Globus pallidus (tissue), 1 donor: ENCODE measurements at places on chromosomes 7 and 10.
A peak's percentile ranks its signal among the peaks of the same experiment; 100 is the strongest.

- DNase-seq = no peak
Observed at GRCh38 chr7:50610521-50611277, 45.5 kb upstream of the DDC start.

GRCh38 chr10:5655121-5655520 lies 11.3 kb downstream of the ASB13 start:
- DNase-seq = no peak

- no peak for DNase-seq
Observed at GRCh38 chr10:22742678-22743077, 28.3 kb upstream of the PIP4K2A start.

DNA sequence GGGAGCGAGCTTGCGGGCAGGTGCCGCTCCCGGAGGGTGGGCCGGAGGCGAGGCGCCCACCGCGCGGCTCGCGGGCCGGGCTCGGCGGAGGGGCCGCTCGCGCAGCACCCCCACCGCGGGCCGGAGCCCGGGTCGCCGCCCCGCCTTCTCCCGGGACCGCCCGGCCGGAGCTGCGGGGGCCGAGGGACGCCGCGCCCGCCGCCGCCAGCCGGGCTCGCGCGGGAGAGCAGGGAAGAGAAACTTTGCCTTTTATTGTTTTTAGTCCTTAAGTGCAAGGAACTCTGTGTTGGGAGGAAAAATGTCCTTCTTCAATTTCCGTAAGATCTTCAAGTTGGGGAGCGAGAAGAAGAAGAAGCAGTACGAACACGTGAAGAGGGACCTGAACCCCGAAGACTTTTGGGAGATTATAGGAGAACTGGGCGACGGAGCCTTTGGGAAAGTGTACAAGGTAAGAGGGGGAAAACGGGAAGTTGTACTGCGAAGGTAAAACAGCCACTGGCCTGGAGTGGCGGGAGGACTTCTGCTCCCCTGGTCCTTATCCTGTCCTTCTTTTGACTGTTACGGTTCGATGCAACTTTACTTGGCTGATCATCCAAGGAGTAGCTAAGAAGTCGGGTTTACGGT lies 620 bp downstream of the SLK start:
- peak; percentile 55 for DNase-seq

DNA sequence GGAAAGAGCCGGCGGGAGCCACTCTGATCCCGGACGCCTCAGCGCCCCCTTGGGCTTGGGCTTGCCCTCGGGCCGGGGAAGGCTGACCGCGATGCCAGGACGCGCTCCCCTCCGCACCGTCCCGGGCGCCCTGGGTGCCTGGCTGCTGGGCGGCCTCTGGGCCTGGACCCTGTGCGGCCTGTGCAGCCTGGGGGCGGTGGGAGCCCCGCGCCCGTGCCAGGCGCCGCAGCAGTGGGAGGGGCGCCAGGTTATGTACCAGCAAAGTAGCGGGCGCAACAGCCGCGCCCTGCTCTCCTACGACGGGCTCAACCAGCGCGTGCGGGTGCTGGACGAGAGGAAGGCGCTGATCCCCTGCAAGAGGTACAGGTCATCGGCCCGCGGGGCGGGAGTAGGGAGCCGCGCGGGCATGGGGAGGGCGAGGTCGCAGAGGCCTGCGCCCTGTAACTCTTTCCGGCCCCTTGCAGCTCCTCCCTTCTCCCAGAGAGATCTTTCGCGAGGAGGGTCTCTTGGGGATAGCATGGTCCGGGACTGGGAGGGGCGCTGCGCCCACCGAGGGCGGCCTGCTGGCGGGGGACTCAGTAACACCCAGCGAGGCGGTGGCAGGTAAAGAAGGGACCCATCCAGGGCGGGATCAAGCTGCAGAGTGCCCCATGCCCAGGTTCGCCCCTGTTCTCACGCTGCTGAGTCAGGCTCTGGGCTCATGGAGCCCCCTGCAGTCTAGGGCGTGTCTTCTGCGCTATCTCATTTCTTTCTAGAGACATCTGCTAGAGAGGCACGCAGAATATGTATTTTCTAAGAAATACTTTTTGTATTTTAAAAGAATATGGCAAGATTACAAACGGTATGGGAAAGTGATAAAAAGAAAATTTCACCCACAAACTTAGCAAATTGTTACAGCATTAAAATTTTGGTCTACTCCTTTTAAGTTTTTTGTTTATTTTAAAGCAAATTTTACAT lies 687 bp downstream of the EPDR1 start:
- no peak for DNase-seq

DNA sequence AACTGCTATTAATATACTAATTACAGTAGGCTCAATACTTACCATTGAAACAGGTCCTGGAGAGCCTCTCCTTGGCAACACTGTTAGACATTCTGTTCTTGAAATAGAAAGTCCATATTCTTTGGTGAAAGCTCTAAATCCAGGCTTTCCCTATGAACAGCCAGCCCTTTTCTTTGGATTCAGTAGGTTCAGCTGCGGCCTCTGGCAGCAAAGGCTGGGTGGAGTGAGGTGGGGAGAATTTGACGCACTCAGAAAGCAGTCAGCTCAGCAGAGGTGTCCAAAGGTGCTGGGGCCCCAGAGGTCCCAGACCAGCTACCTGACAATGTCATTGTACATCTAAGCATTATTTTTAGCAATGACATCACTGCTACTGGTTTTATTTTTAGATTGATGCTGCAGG lies 146.1 kb downstream of the GRK5 start:
- no peak for DNase-seq

DNA sequence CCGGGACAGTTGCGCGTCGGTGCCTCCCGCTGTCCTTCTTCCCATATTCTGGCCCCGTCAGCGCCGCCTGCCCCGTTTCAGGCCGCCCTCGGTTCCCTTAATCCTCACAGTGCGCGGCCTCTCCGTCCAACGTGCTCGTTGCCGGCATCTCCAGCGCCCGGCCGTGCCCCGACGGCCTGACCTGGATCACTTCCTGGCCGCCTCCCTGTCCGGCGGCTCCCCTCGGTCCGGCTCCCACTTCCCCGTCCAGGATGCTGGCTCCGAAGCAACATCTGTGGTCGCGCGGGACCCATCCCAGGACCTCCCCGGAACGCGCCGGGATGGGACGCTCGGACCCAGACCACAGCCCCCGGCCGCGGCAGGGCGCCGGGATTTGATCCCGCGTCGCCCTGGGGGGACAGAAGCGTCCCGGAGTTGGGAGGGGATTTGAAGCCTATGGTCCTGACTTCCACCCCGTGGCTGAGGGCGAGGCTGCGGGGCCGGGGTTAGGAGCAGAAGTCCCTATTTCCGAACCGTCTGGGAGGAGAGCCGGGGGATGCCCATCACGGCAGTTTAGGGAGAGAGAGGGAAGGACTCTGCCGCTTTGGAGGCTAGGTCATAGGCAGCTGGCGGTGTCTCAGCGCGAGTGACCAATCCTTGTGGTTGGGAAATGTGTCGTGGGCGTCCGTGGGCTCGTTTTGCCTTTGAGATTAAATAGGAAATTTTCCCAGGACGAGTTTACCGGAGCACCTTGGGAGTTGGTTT lies 53.8 kb downstream of the KCTD7 start:
- no peak for DNase-seq

GRCh38 chr7:117750612-117751563 lies 122.4 kb downstream of the CTTNBP2 start:
- DNase-seq = peak; percentile 90

GRCh38 chr10:83673316-83673715 lies 466.0 kb upstream of the GHITM start:
- DNase-seq = no peak

GRCh38 chr7:128915271-128915819 lies 4.8 kb upstream of the KCP start:
- DNase-seq = no peak

GRCh38 chr7:151133986-151134742 lies 33.3 kb downstream of the GBX1 start:
- DNase-seq = no peak

- DNase-seq = no peak
Observed at GRCh38 chr10:8691498-8692017, 637.1 kb downstream of the GATA3 start.

GRCh38 chr10:30228417-30229036 lies 120.6 kb downstream of the MTPAP start:
- no peak for DNase-seq

- no peak for DNase-seq
Observed at GRCh38 chr7:96676919-96677318, 32.7 kb downstream of the SEM1 start.

DNA sequence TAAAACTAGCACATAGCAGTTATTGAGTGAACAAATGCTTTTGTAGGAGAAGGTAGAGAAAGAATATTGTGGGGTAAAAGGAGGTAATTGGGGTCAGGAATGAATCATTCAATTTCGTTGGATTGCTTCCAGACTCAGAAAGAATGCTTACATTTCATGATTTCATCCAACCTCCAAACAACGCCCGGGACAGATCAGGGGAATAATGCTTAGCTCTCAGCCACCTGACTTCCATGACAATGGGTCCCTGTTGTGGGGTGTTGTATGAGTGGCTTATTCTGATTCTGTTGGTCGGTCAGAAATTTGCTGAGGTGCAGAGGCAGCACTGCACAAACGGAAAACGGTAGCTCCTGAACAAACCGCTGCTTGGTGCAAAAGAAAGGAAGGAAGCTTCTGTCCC lies 24.0 kb upstream of the INPP5F start:
- DNase-seq = no peak

- no peak for DNase-seq
Observed at GRCh38 chr7:151687523-151688235, 168.0 kb upstream of the RHEB start.

DNA sequence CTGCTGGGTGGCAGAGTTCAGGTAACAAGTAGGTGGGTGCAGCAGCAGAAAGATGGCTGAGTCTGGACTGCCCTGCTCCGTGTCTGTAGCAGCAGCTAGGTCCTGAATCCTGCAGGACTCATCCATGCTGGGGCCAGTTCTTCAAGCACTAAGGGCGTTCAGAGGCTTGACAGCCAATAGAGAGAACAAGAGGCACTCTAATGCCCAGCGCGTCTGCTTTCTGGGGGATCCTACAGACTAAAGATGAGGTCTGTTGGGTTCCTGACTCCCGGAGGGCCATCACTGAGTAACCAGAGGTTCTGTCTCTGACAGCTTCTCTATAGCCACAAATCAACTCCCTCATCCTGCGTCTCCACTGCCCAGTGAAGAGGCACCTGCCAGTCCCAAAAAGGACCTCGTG lies 125.5 kb downstream of the PTPN20 start:
- DNase-seq = no peak

DNA sequence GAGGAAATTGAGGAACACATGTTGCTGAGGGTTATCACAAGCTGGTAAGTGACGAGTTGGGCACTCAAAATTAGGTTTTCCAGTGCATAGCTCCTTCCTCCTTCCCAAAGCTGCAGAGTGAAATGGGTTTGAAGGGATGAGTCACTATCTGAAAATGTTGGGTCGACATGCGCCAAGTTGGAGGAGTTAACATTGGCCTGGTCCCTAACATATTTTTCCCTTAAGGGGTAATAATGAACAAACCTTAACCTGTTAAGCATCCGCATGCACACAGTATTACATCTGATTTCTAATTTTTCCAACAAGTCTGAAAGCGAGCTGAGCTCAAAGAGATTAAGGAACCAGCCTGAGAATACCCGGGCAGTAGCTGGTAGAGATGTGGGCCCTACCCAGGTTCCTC lies 20.7 kb upstream of the TECTB start:
- DNase-seq = no peak

GRCh38 chr10:73344269-73344668 lies 14.4 kb downstream of the CFAP70 start:
- DNase-seq = no peak

GRCh38 chr7:97021747-97022490 lies 2.7 kb downstream of the DLX5 start:
- no peak for DNase-seq

DNA sequence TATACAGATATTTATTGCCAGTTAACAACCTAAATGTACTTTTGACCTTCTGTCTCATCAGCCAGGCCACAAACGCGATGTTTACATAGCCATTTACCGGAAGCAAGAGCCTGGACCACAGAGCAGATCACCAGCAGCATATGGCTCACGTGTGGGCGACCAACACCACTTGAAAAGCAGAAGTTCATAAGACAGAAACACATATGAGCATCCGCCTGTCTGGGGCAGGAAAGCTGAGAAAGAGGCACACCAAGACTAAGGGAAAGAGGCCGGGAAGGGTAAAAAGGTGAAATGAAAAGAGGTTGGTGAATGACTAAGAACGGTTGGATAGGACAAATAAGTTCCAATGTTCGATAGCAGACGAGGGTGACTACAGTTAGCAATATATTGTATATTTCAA lies 1.3 kb downstream of the ABCB1 start:
- DNase-seq = no peak

GRCh38 chr10:13847201-13847631 lies 260.5 kb downstream of the PRPF18 start:
- DNase-seq = no peak

DNA sequence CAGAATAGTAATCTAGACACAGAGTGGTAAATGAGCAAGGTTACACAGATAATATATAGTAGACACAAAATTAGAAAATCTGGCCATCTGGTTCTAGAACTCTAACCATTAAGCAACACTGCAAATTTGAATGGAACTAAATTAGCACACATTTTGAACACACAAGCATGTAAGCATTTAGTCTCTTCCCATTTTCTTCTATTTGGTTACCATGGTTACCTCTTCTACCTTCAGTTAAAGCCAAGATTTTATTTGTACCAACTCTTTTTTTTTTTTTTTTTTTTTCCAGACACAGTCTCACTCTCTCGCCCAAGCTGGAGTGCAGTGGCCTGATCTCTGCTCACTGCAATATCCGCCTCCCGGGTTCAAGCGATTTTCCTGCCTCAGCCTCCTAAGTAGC lies 790.5 kb downstream of the MAGI2 start:
- DNase-seq = no peak

- DNase-seq = no peak
Observed at GRCh38 chr10:93722550-93722949, 20.2 kb upstream of the FRA10AC1 start.

- no peak for DNase-seq
Observed at GRCh38 chr7:139043823-139044812, 8.3 kb upstream of the ZC3HAV1L start.

GRCh38 chr7:3691478-3692158 lies 390.6 kb downstream of the SDK1 start:
- no peak for DNase-seq

DNA sequence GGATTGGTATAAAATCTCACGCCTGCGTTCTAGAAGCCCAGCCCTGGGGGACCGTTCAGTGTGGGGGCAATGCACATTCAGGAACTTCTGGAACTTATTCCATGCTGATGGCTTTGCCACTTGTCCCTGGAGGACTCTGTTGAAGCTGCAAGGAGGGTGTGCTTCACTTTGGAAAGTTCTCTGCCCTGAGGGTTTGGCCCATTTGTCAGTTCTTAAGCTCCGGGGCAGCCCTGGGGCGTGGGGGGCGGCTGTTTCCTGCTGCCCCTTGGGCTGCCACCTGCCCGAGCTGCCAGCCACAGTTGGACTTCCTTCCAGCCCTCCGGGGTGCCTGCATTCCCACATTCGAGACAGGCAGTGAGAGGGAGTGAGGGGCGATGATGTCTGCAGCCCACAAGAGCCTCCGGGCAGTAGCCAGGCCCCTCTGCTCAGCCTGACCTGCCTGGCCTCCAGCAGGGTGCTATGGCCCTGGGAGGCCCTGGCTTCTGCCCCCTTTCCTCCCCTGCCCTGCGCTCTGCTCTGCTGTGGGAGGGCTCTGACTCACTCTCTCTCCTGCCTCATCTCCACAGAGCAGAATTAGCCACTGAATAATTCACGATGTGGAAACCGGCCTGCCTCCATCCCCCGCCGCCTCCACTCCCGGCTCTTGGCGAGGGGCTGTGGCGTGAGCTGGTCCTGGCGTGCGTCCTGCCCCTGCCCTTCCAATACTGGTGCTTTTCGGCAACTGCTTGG lies 1.9 kb downstream of the TTYH3 start:
- peak; percentile 39 for DNase-seq

GRCh38 chr7:132518102-132518838 lies 58.0 kb downstream of the PLXNA4 start:
- no peak for DNase-seq
